Occipital lobe (tissue), 3 donors: ENCODE measurements at places on chromosomes 13 and 19. TPM values are rescaled to one million over a fixed set of nuclear protein-coding genes. Genes with fewer than 3 reads are reported as not detected.
A peak's percentile ranks its signal among the peaks of the same experiment; 100 is the strongest.

Gene PINLYP
- 13.3 TPM for total RNA-seq

Gene C1QTNF9
- total RNA-seq, result not detected

Gene CCDC8
- 4.7 TPM for total RNA-seq

Gene OR4F17
- not detected for total RNA-seq

Gene YJEFN3
- total RNA-seq, result 1.6 TPM

Gene ZNF552
- total RNA-seq, result 9.7 TPM

Gene ZNF763
- total RNA-seq, result 6.7 TPM

Gene ZNF880
- 93.4 TPM for total RNA-seq

Gene KLHL1
- 106 TPM for total RNA-seq

Gene ZSCAN4
- total RNA-seq, result not detected

Gene NLRP5
- total RNA-seq, result not detected

Gene SPACA4
- total RNA-seq, result not detected

DNA sequence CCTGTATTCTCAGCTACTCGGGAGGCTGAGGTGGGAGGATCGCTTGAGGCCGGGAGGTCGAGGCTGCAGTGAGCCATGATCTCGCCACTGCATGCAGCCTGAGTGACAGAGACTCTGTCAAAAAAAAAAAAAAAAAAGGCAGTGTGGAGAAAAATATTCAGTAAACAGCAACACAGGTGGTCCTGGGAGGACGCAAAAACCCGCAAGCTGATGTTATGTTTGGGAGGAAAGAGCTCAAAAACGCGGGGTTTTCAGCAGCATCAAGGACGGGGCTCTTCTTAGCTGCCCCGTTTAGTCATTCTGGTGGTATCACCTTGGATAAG, 599 bp upstream of the ZNF784 start:
- DNase-seq, result no peak

GRCh38 chr13:103068836-103069235, 2.6 kb upstream of the SLC10A2 start:
- DNase-seq, result no peak

DNA sequence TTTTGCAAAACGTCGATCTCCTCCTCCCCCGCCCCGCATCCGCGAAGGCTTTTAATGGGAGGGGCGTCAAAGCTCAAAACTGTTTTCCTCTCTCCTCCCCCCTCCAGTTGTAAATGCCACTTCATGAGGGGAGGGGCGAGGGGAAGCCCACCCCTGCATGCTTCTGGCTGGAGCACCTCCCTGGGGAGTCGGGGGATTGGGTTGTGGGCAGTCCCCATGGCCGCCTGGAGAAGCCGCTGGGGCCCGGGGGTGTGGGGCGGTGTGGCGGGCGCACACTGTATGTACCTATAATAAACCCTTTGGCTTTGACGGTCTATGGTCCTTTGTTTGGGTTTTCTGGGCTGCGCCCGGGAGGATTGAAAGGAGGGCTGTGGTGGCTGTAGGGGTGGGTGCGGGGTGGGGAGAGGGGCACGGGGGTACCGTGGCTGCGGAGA, 505 bp upstream of the SHKBP1 start:
- DNase-seq, result no peak

DNA sequence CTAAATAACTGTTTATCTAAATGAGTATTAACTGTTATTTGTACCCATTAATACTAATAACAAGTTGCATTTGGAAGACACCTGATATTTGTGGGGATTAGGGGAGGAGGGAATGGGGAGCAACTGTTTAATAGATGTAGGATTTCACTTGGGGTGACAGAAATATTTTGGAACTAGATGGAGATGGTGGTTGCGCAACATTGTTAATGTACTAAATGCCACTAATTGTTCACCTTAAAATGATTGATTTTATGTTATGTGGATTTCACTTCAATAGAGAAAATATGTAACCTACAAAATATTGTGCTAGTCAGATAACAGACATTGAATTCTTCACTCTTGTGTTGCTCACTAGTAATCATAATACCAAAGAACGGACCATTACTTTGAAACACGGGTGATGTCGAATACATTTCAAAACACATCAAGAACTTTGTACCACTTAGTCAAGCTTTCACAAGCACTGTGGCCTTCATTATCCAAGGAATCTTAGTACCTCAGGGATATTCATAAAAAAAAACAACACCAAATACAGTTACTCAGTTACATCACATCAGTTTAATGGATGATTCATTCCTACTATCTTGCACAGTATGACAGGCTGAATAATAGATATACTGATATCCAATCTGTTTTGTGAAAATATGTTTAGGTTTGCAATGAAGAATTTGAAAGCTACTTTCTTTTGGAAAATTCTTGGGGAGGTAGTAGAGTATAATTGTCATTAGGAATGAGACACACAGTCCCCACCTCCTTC, 721.8 kb downstream of the PCDH9 start:
- DNase-seq, result no peak

- no peak for DNase-seq
Observed at GRCh38 chr19:39848392-39848791, 2.2 kb upstream of the FBL start.

- DNase-seq, result no peak
Observed at GRCh38 chr19:57786906-57787305, 17.4 kb downstream of the ZNF586 start.

DNA sequence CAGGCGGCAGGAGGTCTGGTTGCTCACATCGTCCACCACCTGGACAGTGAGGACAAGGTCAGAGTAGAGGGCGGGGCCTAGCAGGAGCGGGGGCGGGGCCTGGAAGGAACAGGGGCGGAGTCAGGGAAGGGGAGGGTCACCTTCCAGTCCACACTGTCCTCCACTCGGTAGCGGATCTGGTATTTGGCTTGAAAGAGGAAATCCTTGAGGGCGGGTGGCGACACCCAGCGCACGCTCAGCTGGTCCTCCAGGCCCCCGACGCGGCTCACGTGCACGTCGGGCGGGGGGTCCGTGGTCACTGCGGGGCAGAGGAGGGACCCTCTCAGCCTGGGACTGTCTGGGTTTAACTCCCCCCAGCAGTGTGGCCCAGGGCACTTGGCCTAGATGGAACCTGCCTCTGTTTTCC, 8.2 kb downstream of the REX1BD start:
- DNase-seq, result no peak

DNA sequence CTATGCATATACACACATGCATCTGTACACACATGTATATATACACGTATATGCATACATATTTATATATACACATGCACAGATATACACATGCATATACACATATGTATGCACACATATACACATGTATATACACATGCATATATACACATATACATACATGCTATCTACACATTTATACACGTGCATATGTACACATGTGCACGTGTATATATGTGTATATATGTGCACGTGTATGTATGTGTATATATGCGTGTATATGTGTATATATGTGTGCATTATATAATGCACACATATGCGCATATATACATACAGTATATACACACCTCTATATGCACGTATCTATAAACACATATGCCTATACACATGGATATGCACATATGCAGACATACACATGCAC, 17.8 kb downstream of the ARHGEF7 start:
- DNase-seq, result no peak

DNA sequence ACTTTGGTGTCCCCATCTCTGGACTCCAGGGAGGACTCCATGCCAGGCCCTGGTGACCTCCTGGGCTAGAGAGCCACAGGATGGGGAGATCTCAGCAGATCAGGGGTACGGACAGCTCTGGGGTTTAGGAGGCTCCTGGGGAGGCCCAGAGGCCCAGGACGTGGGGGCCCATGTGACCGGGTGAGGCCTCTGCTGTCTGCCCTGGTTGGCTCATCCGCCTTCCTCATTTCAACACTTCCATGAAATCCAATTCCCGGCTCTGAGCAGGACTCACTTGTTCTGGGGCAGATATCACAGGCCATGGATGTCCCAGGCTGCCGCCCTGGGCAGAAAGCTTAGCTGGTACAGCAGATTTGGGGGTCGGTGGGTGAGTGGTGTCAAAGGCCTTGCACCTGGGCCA, 1.1 kb upstream of the PRAM1 start:
- DNase-seq, result no peak

- DNase-seq, result no peak
Observed at GRCh38 chr19:1259206-1259875, 9.8 kb upstream of the CIRBP start.

GRCh38 chr19:30704771-30705330, 332.7 kb downstream of the ZNF536 start:
- no peak for DNase-seq

- DNase-seq, result no peak
Observed at GRCh38 chr19:5953030-5953589, 24.8 kb downstream of the RANBP3 start.

GRCh38 chr13:95615539-95615938, 29.0 kb downstream of the DZIP1 start:
- DNase-seq, result no peak

GRCh38 chr19:16051254-16052025, 24.9 kb upstream of the TPM4 start:
- DNase-seq, result no peak

DNA sequence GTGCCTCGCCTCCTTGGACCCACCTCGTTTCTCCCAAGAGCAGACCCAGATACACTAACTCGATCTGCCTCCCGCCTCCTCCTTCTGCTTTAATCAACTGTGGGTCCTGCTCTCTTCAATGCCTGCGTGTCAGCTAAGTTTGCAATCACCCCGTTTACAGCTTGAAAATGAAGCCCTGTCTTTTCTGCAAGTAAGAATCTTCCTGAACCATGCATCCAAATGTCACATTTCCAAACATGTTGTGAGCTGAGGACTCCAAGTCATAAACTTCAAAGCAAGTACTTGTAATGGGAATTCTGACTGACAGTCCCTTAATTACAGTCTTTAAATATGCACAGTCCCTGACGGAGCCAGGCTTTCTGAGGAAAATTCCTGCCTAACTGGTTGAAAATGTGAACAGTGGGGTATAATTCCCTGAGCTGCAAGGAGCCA, 154.9 kb upstream of the UQCRFS1 start:
- DNase-seq, result no peak

DNA sequence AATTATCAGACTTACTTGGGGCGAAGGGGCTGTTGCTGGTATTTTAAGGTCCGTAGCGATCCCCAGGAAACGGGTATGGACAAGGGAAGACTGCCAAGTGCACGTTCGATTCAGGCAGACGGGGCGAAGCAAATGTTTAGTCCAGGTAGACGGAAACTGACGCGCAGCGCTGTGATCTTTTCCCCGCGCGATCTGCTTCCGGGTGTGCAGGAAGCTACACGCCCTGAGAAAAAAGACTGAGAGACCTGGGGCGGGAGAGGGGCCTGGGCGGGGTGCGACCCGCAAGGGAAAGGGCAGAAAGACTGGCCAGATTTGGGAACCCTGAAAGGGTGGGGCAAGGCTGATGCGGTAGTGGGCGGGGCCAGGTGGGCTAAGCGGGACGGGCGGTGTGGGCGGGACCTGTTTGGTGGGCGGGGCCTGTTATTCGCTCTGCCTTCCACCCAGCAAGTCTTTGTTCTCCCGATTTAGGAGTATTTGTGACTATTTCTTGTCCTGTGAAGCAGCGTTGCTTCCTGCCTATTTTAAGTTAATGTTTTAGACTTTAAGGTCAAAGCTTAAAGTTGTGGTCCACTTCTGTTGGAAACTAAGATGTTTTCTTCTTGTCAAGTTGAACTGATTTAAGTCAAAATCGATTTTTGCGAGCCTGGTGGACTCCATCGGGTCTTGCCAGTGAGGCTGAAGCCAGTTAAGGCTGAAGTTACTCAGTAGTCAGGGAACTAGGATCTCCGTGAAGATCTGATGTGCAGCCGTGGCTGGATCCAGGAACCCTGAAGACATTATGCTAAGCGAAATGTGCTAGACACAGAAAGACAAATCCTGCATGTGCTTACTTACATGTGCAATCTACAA, at the start of gene ZNF836:
TSS of gene ZNF836 (minus strand) at position 301 of the 849 bp plus-strand sequence. CDS start 3,549 bp downstream, outside the sequence.
- DNase-seq, result peak; percentile 64

DNA sequence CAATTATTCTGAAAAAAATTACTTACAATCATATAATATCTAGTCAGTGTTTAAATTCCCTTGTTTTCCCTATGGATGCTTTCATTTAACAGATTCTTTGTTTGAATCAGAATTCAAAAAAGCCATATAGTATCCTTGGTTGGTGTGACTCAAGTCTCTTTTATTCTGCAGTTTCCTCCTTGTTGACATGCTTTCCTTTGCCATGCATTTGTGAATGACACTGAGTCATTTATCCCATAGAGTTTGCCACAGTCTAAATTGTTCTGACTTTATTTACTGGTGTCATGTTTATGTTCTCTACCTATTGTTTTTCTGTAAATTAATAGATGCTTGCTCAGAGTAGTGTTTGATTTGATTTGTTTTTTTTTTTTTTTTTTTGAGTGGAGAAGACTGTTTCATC, 893.8 kb upstream of the SLC10A2 start:
- no peak for DNase-seq

GRCh38 chr13:93201992-93202558, 24.5 kb upstream of the GPC6 start:
- DNase-seq, result no peak

GRCh38 chr13:32791545-32792172, 205.4 kb downstream of the PDS5B start:
- DNase-seq, result no peak

- no peak for DNase-seq
Observed at GRCh38 chr13:54383604-54384003, 1355.0 kb downstream of the OLFM4 start.
